ENCODE measurements at places on chromosomes 6 and 20. TPM values are rescaled to one million over a fixed set of nuclear protein-coding genes. Genes with fewer than 3 reads are reported as not detected.

Gene FOXQ1
- not detected for total RNA-seq

Gene EDEM2
- 66.0 TPM for total RNA-seq

Gene TSBP1
- total RNA-seq, result not detected

Gene LY6G5B
- total RNA-seq, result 7.8 TPM

DNA sequence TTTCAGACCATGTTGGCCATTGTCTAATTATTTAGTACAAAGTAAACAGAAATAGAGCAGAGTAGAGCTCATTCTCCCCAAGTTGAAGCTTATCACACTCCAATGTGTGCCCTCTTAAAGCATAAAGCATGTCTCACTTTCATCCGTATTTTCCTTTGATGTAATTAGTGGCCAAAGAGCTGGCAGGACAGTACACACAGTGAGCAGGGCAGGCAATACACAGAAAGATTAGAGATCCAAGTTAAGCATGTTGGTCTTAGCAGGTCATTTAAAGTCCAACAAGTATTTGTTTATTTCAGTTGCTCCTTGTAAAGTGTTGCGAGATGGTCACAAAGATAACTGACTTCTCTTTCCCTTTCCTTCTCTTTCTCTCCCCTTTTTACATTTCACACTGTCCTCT is 47.2 kb downstream of the RFX6 start:
- no peak for DNase-seq

GRCh38 chr6:4804095-4804494 is 27.9 kb downstream of the CDYL start:
- DNase-seq, result no peak

DNA sequence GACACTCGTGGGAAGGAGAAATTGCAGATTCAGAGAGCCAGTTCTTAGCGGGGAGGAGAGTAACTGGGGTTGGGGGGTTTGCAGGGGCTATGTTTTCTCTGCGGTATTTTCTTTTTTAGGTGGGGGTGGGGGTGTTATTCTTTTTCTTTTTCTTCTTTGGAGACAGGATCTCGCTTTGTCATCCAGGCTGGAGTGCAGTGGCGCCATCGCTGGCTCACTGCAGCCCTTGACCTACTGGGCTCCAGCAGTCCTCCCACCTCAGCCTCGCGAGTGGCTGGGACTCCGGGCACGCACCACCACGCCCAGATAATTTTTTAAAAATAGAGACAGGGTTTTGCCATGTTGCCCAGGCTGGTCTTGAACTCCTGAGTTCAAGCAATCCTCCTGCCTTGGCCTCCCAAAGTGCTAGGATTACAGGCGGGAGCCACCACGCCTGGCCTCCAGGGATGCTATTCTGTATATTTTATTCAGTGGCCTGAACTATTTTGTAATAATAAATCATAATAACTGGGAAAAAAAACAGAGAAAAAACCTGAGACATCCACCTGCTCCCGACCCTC is 57.3 kb downstream of the UBE2V1 start:
- no peak for DNase-seq

DNA sequence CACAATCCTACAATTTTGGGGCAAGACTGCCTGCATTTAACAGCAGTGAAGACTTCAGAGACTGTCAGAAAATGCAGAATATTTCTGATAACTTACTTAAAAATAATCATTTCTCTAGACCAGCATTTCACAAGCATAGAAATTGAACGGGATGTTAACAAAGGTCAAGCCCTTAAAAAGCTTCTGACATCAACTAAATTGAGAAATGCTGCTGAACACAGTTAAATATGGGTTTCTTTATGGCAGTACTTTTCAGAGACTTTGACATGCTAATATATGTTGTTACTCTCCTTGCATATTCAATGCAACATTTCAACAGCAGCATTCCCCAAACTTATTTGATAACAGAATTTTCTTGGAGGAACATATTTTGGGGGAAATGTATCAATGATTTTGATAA is 84.5 kb downstream of the KIF13A start:
- DNase-seq, result no peak

DNA sequence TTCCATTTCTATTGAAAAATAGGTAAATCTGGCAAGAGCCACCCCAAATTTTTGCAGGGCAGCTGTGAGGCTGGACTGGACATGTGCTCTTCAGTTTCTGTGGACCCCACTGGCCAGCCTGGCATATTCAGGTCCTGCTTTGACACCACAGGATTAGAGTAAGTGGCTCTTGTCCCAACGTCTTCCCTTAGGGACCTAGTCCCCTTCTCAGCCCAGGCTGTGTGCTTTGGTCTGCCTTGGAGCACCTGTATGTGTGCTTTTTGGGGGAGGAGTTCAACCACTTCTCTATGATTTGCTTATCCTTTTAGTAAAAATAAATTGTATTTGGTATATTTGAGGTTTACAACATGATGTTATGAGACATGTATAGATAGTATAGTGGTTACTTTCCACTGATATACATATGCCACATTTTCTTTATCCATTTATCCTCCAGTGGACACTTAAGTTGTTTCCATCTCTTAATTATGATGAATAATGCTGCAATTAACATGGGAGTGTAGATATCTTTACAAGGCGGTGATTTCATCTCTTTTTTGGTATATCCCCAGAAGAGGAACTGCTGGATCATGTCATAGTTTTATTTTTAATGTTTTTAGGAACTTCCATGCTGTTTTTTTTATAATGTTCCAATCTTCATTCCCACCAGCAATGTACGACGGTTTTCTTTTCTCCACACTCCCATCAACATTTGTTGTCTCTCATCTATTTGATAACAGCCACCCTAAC is 167.8 kb upstream of the UST start:
- no peak for DNase-seq

GRCh38 chr20:41074441-41074840 is 45.8 kb downstream of the TOP1 start:
- DNase-seq, result no peak

DNA sequence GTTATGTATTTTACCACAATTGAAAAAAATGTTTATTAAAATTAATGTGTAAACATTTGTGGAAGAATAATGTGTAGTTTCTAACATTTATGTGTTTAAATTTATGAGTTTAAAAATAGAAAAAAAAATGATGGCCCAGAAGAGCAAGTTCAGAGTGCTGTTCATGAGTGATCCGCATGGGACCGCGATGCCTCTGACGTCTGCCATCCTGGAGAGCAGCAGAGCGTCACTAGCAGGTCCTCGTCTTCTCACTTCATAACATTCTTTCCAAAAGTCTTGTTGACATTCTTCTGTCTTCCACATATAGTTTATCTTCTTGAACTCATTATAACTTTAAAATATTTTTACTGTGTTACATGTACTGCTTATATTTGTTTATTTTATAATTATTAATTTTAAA is 15.5 kb downstream of the BTNL2 start:
- DNase-seq, result no peak

DNA sequence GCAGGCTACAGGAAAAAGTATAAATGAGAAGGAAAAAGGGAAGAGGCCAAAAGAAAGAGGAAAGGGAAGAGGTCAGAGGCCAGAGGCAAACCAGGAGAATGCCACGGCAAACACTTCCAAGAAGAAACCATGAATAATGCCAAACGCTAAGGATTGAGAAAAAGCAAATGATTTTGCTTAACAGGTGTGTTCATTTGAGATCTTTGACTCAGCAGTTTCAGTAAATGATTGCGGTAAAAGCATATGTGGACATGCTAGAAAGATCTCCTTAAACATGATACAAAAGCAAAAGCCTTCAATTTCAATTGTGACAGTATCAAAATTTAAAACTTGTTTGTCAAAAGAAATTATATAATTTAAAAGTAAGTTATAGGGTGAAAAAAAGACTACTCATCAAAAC is 70.6 kb downstream of the UBE3D start:
- DNase-seq, result no peak

DNA sequence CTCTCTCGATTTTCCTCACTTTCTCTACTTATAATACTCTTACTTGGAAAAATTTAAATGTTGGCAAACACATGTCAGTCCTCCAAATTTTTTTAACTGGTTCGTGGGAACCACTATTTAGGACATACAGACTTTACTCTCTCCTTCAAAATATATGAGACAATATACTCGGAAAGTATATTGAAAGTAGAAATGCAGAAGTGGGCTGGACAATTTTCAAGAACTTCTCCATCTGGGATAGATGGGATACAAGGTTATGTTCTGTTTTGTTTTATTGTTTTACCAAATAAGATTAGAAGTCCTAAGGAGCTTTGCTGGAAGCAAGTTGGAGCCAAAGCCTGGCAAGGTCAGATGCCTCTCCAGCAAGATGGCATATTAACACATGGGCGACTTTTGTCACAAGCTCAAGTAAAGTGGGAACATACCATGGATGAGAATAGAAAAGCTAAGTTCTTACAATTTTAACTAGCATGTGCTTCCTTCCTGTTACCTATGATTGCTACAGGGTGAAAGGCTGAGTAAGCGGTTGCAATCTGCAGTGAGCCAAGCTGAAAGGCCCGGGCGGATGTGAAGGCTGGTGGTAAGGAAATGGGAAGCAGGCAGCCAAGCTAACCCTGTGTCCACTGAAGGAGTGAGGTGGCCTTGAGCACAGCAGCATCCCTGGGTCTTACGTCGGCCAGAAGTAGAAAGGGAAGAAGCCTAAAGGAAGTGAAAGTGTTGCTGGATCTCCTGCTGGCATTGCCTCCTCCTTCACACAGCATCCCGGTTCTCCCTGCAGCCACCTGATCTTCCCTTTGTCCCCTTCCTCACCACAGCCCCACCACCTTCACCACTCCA is 7.1 kb downstream of the MAP3K5 start:
- no peak for DNase-seq

- no peak for DNase-seq
These were observed 144.8 kb downstream of the MOXD1 start for GRCh38 chr6:132256457-132256856.

DNA sequence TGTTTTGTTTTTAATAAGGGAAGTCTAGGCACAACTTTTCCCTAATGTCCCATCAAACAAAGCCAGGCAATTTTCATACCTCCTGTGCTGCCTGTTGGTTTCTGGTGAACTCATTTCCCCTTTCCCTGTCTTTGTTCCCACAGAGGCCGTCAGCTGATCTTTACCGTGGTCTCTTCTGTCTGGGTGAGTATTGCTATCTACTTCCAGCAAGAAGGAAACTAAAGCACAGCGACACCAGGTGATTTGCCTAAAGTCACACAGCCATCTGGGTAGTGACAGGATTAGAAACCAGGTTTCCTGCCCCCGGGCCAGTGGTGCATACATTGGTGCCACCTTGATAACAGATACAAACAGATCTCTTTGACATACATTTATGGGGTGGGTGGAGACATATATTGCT is 59.6 kb downstream of the RAB44 start:
- DNase-seq, result no peak

- DNase-seq, result no peak
These were observed 19.1 kb upstream of the PANK2 start for GRCh38 chr20:3869839-3870634.

DNA sequence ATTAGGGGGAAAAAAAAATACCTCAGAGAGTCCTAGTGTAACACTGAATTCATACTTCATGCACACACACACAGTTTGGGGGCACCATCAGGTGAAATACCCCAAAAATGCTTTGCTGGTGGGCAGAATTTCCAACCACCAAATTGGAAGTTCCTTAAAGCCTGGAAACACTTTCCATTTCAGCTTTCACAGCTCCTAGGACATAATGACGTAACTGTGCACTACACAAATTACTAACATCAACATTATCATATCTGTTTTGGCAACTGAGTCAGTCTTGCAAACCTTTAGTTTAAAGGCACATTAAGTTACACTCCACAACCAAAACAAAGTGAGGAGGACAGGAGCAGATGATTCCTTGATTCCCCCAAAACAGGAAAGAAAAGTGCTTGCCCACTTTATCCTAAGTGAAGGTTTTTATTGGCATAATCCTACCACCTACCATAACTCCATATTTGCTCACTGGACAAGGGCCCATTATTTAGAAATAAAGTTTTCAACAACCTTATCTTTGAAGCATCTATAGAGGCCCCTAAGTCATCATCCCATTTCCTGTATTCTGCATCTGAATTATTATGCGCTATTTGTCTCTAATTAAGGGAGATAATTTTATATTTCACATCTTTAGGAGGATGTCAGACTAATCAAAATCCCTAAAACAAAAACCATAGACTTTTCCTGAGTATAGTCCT is 3.4 kb downstream of the MBOAT1 start:
- DNase-seq, result no peak
